ENCODE measurements at places on chromosomes 5 and 9.
A peak's percentile ranks its signal among the peaks of the same experiment; 100 is the strongest.

DNA sequence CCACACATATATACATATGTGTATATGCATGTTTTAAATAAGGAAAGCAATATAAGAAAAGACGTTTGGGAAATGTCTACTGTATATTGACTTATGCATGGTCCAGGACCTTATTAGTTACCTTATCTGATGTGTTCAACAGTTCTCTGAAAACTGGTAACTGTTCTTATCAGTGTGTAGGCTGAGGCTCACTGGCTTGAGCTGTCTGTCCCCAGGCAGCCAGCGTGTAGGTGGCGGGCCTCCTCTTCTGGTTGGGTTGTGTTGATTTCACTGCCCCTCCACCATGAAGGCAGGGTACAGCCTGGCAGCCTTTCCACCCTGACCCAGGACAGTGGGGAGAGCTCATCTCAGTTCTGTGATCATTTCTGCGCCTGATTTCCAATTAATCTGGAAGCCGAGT lies 38.7 kb upstream of the SEMA4D start:
- DNase-seq, result no peak

DNA sequence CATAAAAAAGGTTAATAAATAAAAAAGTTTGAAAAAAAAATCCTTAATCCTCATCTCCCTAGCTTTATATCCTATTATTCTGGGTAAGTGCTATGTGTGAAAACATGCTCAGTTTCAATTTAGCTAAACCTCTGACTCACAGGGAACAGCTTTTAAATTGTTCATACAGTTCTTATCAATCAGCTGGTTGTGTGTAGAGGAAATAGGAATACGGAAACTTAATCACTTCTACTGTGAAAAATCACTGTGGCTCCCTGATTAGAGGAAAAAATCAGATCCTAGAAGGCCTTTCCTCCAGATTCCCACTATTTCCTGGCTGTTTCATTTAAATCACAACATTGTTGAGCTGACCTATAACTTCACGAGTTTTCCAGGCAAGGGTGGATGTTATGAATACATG lies 120.5 kb downstream of the MARCHF3 start:
- DNase-seq, result no peak

DNA sequence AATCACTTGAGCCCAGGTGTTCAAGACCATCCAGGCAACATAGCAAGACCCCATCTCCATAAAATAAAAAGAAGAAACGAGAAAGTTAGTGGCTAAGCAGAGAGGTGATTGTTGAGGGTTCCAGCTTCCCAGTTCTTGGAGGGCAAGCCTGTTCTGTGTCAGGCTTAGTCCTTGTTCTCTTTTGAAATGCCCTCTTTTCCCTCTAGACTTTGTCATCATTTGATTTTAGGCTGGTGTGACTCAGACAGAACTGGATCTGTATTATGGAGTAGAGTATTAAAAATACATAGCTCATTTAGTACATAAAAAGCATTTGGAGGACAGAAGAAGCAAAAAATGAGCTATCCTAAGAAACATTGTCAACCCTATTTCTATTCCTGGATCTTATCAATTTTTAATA lies 159.4 kb downstream of the CD180 start:
- no peak for DNase-seq

GRCh38 chr5:108432024-108432423 lies 50.1 kb upstream of the FBXL17 start:
- peak; percentile 68 for DNase-seq

DNA sequence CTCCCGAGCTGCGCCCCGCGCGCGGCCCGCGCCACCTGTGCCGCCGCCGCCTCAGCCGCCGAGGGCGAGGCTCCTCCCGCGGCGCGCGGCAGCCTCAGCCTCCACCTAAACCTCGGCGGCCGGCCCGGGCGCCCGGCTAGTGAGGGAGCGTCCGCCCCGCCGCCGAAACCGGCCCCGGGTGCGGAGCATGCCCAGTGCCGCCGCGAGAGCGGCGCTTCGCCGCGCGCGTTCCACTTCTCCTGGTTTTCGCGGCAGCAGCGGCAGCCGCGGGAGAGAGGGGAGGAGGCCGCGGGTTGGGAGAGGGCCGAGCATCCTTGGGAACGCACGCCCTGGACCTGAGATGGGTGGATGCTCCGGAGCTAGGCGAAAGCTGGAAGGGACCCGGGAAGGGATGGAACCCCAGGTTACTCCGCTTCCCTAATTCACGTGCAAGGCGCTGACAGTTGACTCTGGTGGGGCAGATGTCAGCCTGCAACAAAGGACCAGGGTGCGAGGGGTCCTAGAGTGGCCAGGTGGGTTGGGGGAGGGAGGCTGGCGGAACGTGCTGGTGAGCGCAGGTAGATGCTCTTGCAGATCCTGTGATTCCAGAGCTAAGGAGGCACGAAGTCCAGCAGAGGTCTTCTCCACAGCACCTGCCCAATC lies at the start of gene CTNND2:
CTNND2 (minus strand) TSS at position 182 of the 642 bp plus-strand sequence. CDS start 593 bp downstream, outside the sequence.
- peak; percentile 55 for DNase-seq

GRCh38 chr9:3525836-3526164 lies at the start of gene RFX3:
RFX3 (minus strand) TSS chr9:3526001; CDS start chr9:3395588, 130,413 bp downstream.
- peak; percentile 96 for DNase-seq

GRCh38 chr5:91110686-91111085 lies 272.4 kb downstream of the ARRDC3 start:
- no peak for DNase-seq

Measured in fibroblast of skin of back (primary cell).